ENCODE measurements at places on chromosomes 3 and 15.

DNA sequence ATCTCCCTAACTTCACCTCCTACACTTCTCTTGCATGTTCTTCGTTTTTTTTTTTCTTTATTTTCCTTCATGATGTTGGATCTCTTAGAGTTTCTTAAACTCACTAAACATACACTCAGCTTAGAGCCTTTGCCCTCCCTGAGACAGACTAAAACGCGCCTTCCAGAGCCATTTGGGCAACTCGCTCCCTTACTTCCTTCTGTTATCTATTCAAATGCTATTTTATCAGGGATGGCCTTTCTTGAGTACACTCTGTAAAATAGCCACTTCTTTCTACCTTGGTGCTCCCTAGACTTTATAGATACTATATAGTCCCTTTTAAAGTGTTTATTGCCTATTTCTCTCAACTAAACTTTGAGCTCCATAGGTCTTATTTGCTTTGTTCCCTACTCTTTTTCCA, 598.2 kb upstream of the NECTIN3 start:
- no peak for DNase-seq

DNA sequence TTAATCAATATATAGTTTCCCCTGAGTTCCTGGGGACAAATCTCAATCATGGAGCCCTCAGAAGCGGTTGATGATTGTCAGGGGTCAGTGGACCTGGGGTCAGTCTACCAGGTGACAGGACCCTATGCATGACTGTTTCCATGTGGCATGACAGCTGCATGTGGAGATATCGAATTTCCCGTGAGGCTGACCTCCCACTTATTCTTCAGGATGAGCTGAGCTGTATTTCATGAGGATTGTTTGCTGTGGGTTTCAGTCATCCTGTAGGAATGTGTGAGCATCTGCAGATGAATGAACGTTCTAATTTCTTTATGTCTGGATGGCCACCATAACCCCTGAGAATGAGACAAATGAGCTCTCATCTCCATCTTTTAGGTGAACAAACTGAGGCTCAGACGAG, 93.0 kb upstream of the HES1 start:
- no peak for DNase-seq

DNA sequence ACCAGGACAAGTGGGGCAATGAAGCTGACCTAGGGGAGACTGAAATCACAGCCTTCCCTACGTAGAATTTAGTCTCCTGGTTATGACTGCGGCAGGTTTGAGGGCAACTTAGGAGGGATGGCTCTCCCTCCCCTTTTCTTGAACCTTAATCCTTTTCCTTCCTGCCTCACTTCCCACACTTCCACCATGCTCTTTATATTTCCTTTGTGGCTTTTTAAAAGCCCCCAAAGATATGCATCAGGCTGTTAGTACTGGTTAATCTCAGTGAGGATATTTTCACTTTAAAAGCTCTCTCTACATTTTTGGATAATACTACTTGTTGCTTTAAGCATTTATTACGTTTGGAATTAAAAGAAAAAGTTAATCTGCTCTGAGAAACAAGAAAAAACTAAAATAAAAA, 339.2 kb downstream of the SOX2 start:
- no peak for DNase-seq

GRCh38 chr3:10599017-10599416, 93.6 kb upstream of the ATP2B2 start:
- no peak for DNase-seq

GRCh38 chr3:185207931-185208746, 45.7 kb downstream of the EHHADH start:
- DNase-seq = no peak
